A549 treated with GW870086 at 1 μM for 4 hours (cell line): ENCODE measurements at places on chromosomes 5 and 9. TPM values are rescaled to one million over a fixed set of nuclear protein-coding genes. Genes with fewer than 3 reads are reported as not detected.

Gene UBE2B
- total RNA-seq, result 55.5 to 66.7 TPM (median 64.6 TPM) in 5 replicates

Gene DNM1
- total RNA-seq, result 80.7 to 101 TPM (median 88.4 TPM) in 5 replicates

Gene LCN15
- total RNA-seq, result not detected in 5 replicates

Gene PCDHA5
- total RNA-seq, result 0.50 to 0.74 TPM (median 0.70 TPM) in 5 replicates

Gene SRD5A1
- 17.1 to 31.8 TPM (median 29.1 TPM) in 5 replicates for total RNA-seq
